ENCODE measurements at places on chromosomes 7 and 10. TPM values are rescaled to one million over a fixed set of nuclear protein-coding genes. Genes with fewer than 3 reads are reported as not detected.

DNA sequence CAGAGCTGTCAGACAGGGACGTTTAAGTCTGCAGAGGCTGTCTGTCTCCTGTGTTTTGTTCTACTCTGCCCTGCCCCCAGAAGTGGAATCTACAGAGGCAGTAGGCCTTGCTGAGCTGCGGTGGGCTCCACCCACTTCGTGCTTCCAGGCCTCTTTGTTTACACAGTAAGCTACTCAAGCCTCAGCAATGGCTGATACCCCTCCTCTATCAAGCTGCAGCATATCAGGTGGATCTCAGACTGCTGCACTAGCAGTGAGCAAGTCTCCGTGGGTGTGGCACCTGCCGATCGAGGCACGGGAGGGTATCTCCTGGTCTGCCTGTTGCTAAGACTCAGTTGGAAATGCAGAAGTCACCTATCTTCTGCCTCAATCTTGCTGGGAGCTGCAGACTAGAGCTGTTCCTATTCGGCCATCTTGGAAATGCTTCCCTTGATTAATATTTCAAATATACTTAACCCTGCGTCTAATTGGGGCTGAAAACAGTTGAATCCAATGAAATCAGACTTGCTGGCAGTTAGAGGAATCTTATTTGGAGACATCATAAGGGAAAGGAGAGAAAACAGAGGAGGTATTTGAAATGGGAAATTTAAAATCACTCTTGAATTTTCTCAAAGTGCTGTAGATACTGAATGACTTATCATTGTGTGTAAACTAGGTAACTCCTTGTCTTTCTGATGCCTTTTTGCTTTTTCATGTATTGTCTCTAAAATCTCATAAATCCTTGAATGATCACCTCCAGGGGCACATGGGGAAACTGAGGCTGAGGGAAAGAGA is 13.8 kb upstream of the CYP3A5 start:
- no peak for DNase-seq

GRCh38 chr7:23238983-23239652 is 7.5 kb upstream of the GPNMB start:
- no peak for DNase-seq

DNA sequence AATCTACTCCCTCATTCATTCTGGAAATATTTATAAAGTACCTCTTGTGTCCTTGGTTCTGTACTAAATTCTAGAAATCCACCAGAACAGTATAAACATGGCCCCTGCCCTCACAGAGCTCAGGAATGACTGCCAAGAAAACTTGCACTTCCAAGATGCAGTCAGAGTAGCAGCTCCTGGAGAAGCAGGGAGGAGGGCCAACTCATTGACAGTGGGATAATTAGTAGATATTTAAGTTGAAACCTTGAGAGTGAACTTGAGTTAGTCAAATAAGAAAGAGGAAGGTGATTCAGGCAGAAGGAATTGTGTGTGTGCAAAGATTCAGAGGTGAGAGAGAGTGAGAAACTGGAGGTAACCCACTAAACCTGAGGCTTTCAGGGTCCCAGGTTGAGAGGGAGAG is 182.2 kb upstream of the INHBA start:
- DNase-seq: no peak

GRCh38 chr7:98831641-98832221 is 38.1 kb downstream of the TMEM130 start:
- DNase-seq: no peak

DNA sequence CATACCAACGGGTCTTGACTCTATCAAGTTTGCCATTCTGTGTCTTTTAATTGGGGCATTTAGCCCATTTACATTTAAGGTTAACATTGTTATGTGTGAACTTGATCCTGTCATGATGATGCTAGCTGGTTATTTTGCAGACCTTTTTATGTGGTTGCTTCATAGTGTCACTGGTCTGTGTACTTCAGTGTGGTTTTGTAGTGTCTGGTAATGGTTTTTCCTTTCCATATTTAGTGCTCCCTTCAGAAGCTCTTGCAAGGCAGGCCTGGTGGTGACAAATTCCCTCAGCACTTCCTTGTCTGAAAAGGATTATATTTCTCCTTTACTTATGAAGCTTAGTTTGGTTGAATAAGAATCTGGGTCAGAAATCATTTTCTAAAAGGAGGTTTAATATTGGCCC is 135.1 kb upstream of the LANCL2 start:
- no peak for DNase-seq

DNA sequence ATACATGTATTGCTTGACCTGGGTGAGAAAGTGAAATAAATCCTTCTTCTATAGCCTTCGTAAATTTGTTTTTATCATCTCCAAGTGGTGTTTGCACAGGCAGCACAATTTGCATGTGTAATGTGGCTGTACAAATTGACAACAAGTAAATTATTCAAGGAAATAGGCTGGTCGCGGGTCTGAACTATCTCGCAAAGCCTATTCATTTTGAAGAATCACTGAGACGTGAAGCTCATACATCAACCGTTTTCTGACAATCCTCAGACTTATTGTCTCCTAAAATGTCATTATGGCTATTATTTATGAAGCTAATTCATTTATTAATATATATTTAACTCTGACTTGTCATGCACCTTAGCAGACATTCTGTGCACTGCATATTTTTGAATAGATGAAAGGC is 16.2 kb upstream of the FAM204A start:
- no peak for DNase-seq

DNA sequence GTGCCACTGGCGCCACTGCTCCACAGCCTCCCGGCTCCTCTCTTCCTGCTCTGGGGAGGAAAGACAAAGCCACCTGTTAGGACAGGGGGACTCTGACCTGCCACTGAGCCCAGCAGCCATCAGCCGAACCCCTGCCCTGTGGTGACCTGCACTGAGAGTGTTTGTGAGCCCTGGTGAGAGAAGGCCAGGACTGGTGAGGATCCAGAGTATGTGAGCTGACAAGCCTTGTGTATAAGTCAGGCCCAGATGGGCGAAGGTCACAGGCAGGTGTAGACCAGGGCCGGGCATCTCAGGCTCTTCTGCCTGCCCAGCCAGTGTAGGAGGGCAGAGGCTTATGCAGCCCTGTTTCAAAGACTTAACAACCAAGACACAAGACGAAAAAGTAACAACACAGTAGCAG is 12.0 kb downstream of the UCMA start:
- no peak for DNase-seq

- no peak for DNase-seq
These were observed 55.6 kb downstream of the NOC3L start for GRCh38 chr10:94307046-94307615.

DNA sequence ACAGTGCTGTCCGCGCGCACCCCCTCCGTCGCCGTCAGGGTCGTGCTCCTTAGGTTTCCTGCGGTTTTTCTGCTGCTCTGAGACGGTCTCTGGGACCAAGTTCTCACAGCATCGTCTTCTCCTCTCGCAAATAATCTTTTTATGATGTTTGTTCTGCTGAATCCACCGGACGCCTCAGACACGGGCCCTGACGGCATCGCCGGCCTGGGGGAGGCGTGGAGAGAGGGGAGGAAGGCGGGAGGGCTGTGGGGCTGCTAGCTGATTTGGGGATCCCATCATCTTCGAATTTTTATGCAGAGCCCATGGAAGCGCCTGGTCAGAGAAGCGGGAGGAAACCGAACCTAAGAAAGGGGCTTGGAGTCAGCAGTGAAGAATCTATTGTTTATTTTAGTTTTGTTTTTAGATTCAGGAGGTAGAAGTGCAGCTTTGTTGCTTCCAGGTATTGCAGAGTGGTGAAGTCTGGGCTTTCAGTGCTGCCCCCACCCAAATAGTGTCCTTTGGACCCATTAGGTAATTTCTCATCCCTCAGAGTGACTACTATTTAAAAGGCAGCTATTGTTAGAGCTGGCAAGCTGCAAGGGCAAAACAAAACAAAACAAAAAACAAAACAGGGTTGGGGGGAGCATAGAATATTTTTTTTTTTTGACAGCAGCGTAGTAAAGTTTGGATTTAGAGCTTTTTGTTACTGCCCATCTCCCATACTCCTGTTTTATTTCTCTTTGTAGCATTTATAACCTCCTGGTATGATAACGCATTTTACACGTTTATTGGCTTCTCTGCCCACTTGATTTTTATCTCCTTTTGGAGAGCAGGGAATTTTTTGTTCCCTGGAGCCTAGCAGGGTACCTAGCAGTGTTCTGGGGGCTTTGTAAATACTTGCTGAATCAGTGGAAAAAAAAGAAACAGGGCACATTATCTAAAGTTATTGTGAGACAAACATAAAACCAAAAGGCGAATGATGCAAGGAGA is 92.6 kb downstream of the SPAG6 start:
- DNase-seq: no peak

DNA sequence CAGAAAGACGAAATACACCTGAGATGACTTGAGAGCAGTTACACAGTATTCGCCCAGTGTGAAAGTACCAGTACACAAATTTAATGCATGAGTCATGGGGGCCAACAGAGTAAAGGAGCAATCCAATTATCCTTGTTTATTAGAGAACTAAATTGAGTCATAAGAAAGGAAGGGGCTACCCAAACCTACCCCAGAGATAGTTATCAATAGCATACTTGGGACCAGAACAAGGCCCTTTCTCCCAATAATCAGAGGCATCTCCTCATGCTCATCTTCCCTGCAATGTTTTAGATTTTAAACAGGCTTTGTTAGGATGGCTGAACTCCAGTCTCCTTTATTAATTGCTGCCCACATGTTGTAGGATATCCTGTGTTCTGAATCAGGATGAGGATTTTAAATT is 239.7 kb upstream of the LRGUK start:
- no peak for DNase-seq

The IL2RA gene
- total RNA-seq: not detected

The GNAT3 gene
- total RNA-seq: not detected

The SEC23IP gene
- 90.3 TPM for total RNA-seq
